ENCODE measurements at places on chromosomes 5 and 9.

- no peak for DNase-seq
Observed at GRCh38 chr9:98808875-98809274, 1.4 kb downstream of the GALNT12 start.

GRCh38 chr5:163888366-163888765, 382.9 kb downstream of the MAT2B start:
- DNase-seq, result no peak

DNA sequence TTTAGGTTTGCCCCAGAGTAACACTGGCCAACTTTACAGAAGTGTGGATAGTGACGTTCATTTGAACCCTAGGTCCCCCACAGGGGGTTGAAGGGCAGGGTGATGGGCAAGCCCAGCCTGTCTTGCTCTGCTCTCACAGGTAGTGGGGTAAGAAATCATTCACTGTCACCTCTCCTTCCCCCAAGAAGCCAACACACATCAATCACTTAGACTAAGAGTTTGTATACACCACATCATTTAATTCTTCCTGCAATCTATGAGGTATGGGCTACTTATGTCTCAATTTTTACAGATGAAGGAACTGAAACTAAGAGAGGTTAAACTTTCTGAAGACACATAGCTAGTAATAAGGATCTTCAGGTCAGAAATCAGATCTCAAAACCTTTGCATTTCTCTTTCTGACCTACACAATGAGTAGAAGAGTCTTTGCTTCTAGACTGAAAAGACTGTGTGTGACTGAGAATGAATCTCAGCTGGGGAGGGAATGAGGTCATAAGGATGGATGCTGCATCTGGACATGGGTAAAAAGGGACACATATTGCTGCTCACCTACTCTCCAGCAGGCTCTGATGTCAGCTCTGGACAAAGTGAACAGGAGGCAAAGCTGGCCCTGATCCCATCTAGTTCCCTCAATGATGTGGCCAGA, 81.0 kb upstream of the EQTN start:
- no peak for DNase-seq

DNA sequence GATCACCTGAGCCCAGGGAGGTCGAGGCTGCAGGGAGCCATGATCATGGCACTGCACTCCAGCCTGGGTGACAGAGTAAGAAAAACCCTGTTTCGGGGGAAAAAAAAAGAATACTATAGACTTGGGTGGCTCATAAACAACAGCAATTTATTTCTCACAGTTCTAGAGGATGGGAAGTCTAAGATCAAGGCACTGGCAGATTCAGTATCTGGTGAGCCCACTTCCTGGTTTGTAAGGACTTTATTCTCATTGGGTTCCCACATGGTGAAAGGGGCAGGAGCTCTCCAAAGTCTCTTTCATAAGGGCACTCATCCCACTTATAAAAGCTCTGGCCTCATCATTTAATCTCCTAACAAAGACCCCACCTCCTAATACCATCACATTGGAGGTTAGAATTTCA, 8.7 kb downstream of the HINT1 start:
- no peak for DNase-seq

- no peak for DNase-seq
Observed at GRCh38 chr5:33229216-33229615, 211.5 kb upstream of the TARS1 start.

DNA sequence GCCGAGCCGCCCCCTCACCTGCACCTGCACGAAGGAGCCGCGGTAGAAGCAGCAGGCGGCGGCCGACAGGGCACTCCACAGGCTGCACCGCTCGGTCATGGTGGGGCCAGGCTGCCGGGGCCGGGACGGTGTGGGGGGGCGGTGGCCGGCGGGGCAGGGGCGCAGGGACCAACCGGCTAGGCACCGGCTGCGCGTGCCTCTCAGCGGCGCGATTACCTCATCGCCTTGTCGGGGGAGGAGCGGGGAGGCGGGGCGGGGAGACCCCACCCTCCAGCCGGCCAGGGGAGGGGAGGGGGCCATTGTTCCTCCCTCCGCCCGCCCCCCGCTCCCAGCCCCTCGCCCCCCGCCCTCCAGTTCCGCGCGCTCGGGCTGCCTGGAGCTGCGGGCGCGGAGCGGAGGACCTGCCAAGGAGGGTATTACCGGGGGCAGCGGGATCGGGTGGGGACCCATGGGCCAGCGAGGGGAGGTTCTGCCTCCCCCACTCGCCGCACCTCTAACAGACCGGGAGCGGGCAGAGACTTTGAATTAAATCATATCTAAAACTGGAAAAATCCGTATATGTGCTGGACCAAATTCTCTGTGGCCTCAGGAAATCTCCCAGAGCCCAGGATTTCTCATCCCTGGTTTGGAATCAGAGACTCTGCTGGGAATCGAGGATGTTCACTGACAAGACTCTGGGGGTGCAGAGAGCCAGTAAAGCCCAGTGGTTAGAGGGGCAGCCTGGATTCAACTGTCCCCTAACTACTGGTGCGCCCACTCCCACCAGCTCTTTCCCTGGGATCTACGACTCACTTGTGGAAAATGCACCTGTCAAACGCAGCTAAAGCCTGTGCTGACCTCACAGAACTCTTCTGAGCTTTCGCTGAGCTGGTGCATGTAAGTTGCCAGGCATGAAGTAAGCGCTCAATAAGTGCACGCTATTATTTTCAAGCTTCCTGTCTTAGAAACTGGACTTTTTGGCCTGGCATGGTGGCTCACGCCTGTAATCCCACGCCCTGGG, 20.3 kb upstream of the TOR2A start:
- DNase-seq, result peak; percentile 74

DNA sequence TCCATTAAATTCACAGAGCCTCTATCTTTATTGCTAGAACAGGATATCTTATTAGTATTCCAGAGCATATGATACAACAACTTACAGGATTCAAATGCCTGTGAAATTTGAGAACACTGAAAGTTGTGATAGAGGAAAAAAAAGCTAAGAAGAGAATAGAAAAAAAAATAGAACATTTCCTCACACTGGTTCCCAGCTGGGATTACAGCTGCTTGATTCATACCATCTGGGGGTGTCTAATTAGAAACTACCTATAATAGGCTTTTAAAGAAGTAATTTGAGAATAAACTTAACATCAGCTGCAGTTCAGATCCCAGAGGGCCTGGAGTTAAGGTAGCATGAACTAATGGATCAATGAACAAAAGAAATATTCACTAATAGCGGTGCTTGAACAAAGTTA, 922.0 kb downstream of the CDH12 start:
- DNase-seq, result no peak

DNA sequence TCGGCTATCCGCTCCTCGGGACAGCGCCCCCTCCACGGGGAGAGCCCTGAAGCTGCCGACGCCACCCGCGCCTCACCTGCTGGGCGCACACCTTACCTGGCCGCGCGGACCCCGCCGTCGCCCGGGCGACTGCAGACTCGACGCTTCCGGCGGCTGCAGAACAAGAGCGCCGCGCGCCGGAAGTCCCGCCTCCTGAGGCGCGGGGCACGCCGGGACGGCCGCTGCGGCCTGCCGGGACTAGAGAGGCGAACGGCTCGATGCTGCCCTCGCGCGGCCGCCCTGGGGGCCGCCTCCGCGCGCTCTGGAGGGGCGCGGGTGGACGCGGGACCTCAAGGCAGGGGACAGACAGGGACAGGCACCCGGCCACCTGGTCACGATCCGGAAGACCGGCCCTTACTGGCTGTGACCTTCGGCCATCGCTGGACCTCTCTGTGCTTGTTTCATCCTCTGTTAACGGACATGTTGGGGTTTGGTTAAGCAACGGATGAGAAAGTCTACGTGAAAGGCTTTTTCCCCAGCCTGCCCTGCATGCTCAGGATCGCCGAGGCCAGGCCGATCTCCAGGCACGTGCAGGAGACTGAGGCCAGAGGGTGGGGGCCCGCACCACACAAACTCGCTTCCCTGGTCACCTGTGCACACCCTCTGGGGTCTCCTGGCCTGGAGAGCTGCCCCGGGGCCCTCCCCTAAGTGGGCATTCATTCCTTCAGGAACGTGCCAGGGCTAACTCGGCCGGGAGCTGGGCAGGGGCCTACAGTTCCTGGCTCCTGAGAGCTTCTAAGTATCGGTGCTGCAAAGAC, at the start of gene SNAPC4:
SNAPC4 (minus strand) TSS at position 133 of the 797 bp plus-strand sequence. CDS start 1,742 bp downstream, outside the sequence.
- DNase-seq, result peak; percentile 74

GRCh38 chr5:155943516-155944407, 383.2 kb upstream of the SGCD start:
- DNase-seq, result peak; percentile 56

- DNase-seq, result no peak
Observed at GRCh38 chr5:55226934-55227663, at the start of gene MCIDAS. TSS of gene MCIDAS (minus strand) at chr5:55227315. CDS start at chr5:55227138, 177 bp downstream.

DNA sequence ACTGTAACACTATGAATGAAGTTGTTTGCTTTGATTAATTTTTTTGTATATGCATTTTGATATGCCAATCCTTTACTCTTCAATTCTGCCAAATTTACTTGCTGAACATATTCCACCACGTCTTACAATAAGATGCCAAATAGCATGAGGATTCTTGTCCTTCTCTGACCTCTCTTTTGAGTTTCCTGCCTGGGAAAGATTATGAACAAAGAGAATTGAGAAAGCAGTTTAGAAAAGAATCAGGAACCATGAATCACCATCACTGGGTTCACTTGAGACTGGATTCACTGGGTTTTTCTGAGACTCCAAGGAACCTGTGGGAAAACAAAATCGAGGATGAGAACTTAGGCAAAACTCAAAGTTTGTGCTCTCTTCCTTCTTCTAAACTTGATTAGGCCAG, 256.5 kb downstream of the CETN3 start:
- DNase-seq, result no peak

- DNase-seq, result peak; percentile 23
Observed at GRCh38 chr5:415928-416635, 26.9 kb upstream of the EXOC3 start.

GRCh38 chr9:79657891-79658290, 86.1 kb downstream of the TLE4 start:
- DNase-seq, result no peak

- no peak for DNase-seq
Observed at GRCh38 chr9:116451500-116452115, 235.5 kb upstream of the TRIM32 start.

- peak; percentile 95 for DNase-seq
Observed at GRCh38 chr5:169895926-169896325, 84.4 kb downstream of the INSYN2B start.

DNA sequence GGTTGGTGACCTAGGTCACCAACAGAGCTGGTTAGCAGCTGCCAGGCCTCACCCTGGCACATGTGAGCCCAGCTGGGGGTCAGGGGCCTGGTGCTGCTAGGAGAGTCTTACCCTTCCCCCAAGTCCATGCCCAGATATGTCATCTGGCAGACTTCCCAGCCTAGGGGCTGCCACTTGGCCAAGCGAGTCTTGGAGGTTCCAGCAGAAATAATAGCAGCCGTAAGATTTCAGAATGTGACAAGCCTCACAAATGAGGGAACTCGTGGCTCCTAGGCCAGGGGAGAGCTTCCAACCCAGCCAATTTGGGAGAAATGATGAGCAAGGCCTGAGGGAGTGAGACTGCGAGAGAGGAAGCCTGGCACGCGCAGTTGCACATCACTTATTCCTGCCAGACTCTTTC, 11.1 kb downstream of the URM1 start:
- no peak for DNase-seq

- no peak for DNase-seq
Observed at GRCh38 chr5:168047043-168047668, 244.3 kb upstream of the WWC1 start.

DNA sequence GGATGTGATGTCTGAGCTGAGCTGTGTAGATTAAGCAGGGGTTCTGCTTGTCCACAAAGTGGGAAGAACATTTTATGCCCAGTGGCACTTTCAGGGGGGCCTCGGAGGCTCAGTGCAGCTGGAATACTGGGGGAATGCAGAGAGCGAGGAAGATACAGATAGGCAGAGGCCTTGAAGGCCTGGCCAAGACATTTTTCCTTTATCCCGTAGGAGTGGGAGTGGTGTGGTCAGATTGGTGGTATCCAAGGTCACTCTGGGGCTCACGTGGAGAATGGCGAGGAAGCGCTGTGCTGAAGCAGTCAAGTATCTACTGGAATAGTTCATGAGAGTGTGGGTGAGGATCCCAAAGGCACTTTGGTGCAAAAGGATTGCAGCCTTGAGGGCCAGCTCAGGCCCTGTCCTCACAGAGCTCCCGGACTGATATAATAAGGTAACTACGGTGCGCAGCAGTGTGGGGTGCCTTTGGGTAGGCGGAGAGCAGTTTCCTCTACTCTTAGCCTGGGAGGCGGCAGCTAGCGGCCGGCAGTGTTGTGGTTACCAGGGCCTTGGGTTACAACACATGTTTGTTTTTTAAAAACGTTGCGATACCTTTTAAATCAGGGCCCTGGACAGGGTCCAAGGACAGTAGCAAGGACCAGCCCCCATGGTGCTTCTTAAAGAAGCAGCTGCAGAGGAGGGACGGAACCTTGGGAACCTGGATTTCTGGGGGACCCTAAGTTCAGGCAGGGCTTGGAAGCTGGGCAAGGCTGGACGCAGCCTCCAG, 10.8 kb upstream of the CCDC69 start:
- no peak for DNase-seq

GRCh38 chr5:93510626-93511380, 70.2 kb downstream of the NR2F1-AS1 start:
- no peak for DNase-seq

- DNase-seq, result no peak
Observed at GRCh38 chr5:131787736-131788135, 9.1 kb downstream of the FNIP1 start.

DNA sequence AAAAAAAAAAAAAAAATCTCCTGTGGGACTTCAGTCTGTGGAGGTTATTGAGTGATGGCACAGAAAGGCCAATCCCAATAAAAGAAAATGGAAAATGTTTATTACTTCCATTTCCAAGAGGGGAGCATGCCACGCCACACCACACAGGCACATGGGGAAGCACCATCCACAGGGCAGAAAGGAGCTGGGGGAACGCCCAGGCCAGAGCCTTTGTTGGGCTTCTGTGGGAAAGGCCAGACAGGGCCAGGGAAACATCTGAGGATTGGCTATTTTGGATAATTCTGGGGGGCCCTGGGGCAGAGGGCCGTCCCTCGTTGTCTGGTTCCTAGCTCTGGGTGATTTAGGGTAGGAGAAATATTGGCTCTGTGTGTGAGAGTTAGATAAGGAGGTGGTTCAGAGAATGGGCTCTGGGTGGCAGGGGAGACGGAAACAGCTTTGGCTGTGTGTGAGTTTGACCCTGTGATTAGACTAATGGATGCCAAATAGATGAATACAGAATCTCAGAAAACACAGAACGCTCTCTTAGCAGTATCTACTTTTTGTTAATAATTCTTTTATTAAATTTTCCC, 49.0 kb upstream of the ABL1 start:
- no peak for DNase-seq

GRCh38 chr5:149397530-149397929, 18.4 kb upstream of the IL17B start:
- DNase-seq, result no peak

GRCh38 chr5:100794844-100795243, 108.2 kb downstream of the ST8SIA4 start:
- DNase-seq, result no peak

- no peak for DNase-seq
Observed at GRCh38 chr9:120702075-120702474, 12.2 kb downstream of the MEGF9 start.

All from dorsolateral prefrontal cortex (tissue), 122 donors.